ENCODE measurements at places on chromosomes 11 and 22. TPM values are rescaled to one million over a fixed set of nuclear protein-coding genes. Genes with fewer than 3 reads are reported as not detected.

Gene PIWIL4
- total RNA-seq, result 0.70 TPM

Gene MRGPRX4
- not detected for total RNA-seq

Gene IL17RA
- total RNA-seq, result 73.8 TPM

Gene MS4A6E
- not detected for total RNA-seq

Gene UCP2
- 387 TPM for total RNA-seq

Gene RAG2
- total RNA-seq, result not detected

Gene MS4A4A
- total RNA-seq, result not detected

Gene IFT27
- 24.4 TPM for total RNA-seq

Gene RASL10A
- 1.2 TPM for total RNA-seq

Gene DUSP8
- 0.91 TPM for total RNA-seq

Gene LRRC56
- 2.7 TPM for total RNA-seq

Gene RIMBP3B
- total RNA-seq, result 0.87 TPM

Gene CAPN1
- 168 TPM for total RNA-seq

Gene MISFA
- 0.79 TPM for total RNA-seq

Gene C11orf91
- total RNA-seq, result not detected

Gene WNT11
- total RNA-seq, result not detected

Gene RAB3IL1
- not detected for total RNA-seq

Gene SLC25A18
- not detected for total RNA-seq

Gene OR8J3
- total RNA-seq, result not detected

Gene BACE1
- total RNA-seq, result 0.72 TPM

Gene OR10A2
- not detected for total RNA-seq

Gene ASCC2
- total RNA-seq, result 78.5 TPM

Gene SLC22A8
- total RNA-seq, result not detected

Gene APOC3
- not detected for total RNA-seq

Gene OR52E8
- not detected for total RNA-seq

Gene AIFM3
- total RNA-seq, result not detected

Gene CDC45
- 47.1 TPM for total RNA-seq

Gene TSSK2
- not detected for total RNA-seq

Gene CD81
- 121 TPM for total RNA-seq

Gene APOL3
- total RNA-seq, result 130 TPM

Gene OR5B21
- total RNA-seq, result 0.26 TPM

Gene TNNT3
- total RNA-seq, result 11.3 TPM

Gene SPI1
- not detected for total RNA-seq

Gene APOBEC3B
- total RNA-seq, result 10.1 TPM

Gene DEPDC7
- total RNA-seq, result 0.31 TPM

Gene TEX54
- total RNA-seq, result not detected

Gene UBE2L3
- total RNA-seq, result 54.2 TPM

Gene ALG9
- 20.3 TPM for total RNA-seq

Gene TRPC6
- not detected for total RNA-seq

Gene CACNA1I
- 9.9 TPM for total RNA-seq

Gene OR51B4
- not detected for total RNA-seq

Gene PHOX2A
- not detected for total RNA-seq

Gene VPREB1
- total RNA-seq, result not detected

Gene THY1
- not detected for total RNA-seq

Gene APBB1
- 63.5 TPM for total RNA-seq

Gene BTBD18
- not detected for total RNA-seq

Gene UCP3
- 1.7 TPM for total RNA-seq

Gene KCTD14
- total RNA-seq, result 0.22 TPM

Gene MS4A6A
- not detected for total RNA-seq

Gene OSBP2
- 0.73 TPM for total RNA-seq
